Stromal cell of bone marrow (primary cell): ENCODE measurements at places on chromosomes 4 and X.

- peak; percentile 11 for DNase-seq
Observed at GRCh38 chrX:323721-324628, 5.4 kb upstream of the GTPBP6 start.

DNA sequence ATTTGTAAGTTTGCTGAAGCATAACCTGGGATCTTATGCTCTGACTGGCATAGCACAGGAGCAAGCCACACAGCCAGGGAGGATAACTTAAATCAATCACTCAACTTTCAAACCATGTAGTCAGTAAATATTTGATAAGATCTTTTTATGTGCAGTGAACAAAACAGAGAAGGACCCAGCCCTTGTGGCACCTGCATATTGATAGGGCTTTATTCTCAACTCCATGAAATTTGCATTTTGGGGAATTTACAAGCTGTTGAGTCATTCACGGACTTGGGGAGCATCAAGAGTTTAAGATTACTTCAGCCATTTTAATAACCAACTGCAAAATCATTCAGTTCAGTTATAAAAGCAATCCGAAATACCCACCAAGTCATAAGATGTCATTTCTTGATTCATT is 122.6 kb downstream of the COMMD8 start:
- DNase-seq, result no peak

GRCh38 chrX:120794525-120794975 is 81.1 kb downstream of the CT47B1 start:
- DNase-seq, result no peak

GRCh38 chr4:176479767-176480166 is 160.0 kb downstream of the SPCS3 start:
- no peak for DNase-seq

GRCh38 chrX:115018040-115018647 is 728 bp upstream of the IL13RA2 start:
- no peak for DNase-seq

DNA sequence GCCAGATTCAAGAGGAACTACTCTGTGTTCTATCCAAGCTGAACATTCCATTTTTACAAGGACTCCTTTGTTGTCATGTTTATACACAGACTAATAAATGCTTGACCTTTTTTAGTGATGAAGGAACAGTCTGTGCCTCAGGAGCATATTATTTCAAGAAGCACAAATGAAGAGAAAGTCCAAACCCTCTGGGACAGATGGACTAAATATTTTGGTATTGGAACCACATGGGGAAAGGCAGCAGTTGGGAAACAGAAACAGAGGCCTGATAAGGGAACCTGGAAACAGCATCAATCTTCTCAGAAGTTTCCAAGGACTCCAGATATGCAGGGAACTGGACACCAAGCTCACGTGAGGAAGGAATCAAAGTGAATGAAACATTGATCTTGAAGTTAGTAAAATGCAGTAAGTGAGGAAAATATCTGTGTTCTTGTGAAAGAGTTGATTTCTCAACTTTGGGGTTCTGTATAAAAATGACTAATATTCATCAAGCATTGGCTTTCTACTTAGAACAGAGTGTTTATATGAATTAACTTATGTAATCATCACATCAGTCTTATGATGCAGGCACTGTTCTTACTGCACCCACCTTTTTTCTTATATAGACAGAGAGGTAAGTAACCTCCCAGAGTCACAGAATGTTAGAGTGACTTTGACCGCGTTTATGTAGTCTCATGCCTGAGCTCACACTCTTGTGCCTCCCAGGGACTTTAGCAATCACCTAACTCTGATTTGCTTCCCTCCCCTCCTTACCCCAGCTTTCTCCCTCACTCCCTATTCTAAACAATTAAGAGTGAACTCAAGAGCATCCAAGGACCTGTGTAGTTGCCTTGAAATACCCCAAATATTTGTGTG is 148.9 kb upstream of the JADE1 start:
- peak; percentile 31 for DNase-seq

DNA sequence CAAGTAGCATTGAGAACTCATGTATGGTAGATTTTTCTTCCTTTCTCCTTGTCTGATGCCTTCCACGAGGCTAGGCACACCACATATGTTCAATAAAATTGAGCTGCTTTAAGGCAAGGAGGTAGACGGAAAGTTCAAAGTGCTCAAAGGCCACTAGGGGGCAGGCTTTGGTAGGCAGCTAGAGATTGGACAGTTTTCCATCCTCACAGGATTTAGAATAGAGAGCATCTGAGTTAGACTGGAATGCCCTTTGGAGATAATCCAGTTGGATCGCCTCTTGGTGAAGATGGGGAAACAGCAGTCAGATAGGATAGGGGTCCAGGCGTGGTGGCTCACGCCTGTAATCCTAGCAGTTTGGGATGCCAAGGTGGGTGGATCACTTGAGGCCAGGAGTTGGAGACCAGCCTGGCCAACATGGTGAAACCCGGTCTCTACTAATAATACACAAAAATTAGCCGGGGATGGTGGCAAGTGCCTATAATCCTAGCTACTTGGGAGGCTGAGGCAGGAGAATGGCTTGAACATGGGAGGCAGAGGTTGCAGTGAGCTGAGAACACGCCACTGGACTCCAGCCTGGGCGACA is 30.4 kb downstream of the ELF4 start:
- peak; percentile 59 for DNase-seq

- DNase-seq, result no peak
Observed at GRCh38 chr4:70297576-70297975, 37.2 kb upstream of the CABS1 start.

DNA sequence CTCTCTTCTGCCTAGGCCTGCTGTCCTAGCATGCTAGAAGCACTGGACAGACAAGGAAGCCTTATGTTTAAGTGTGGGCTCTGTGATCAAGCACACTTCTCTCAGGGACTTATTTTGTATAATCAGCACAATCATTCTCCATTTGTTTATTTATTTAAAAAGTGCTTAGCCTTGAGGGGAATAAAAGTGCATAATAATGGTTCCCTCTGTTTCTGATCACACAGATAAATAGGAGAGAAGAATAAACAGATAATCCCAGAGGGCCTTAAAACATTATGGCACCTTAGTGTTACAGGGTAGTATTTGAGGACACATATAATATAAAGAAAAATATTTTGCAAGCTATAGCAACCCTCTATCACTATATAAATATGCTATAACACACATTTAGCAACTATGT is 146.5 kb downstream of the UNC5C start:
- no peak for DNase-seq
